Ecto neural progenitor cell (in vitro differentiated cells): ENCODE measurements at places on chromosomes 12 and 14.

GRCh38 chr14:84029246-84029645 is 1500.7 kb upstream of the FLRT2 start:
- DNase-seq, result no peak

DNA sequence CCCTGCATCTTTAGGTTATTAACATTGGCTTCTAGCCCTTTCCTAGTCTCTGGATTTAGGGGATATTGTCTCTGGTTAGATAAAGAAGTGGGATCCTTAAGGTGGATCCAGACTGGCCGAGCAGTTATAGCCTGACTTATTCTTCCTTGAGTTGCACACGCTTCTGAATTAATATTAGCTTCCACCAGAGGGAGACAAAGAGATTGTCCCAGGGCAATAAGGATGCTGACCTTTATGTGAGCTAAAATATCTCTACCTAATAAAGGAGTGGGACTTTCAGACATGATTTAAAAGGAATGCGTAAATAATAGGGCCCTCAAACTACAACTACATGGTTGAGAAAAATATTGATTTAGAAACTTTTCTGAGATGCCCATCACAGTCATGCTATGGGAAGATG is 139.7 kb downstream of the SLCO1B3 start:
- DNase-seq, result no peak

DNA sequence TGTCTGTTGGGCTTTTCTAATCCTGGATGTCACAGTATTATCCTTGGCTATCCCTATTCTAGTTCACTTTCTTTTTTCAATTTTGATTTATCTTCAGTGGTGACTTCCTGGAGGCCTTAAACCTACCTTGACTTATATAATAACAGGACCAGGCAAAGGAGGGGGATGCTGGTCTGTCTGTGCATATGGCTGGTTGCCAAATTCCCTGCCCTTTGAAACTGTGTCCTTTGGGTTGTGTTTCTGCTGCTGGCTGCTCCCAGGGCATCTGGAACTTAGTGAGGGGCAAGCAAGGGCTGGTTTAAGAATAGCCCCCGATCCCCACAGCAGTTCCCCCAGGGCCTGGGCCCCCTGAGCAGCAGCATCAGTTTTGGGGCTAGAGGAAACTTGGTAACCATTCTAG is 96.0 kb upstream of the MAX start:
- no peak for DNase-seq

- DNase-seq, result no peak
Observed at GRCh38 chr14:99654235-99654985, 9.5 kb downstream of the HHIPL1 start.

- peak; percentile 68 for DNase-seq
Observed at GRCh38 chr14:31950764-31951637, 126.1 kb upstream of the ARHGAP5 start.

GRCh38 chr14:77025744-77026165 is 2.8 kb downstream of the IRF2BPL start:
- peak; percentile 69 for DNase-seq

- no peak for DNase-seq
Observed at GRCh38 chr14:28773176-28773575, 6.6 kb downstream of the FOXG1 start.

- no peak for DNase-seq
Observed at GRCh38 chr12:7899755-7900154, 27.0 kb upstream of the SLC2A14 start.

- DNase-seq, result no peak
Observed at GRCh38 chr12:18798535-18799361, 60.8 kb downstream of the CAPZA3 start.

DNA sequence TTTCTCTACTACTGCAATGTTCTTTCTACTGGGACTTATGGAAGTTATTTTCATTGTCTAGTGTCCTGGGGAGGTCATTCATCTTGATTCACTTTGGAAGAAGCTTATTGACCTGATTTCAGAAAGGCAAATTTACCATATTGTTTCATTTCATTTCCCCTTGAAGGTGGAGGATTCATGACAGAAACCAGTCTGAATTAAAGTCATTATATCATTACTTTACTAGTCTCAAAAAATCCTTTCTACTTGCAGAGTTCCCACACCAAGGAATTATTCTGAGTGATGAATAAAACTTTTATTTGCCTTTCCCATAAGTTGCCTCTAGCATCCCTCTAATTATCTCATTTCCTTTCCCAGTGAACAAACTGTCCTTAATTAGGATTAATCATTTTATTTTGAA is 163.8 kb downstream of the RASSF9 start:
- no peak for DNase-seq

GRCh38 chr14:101252443-101253214 is 308.7 kb upstream of the DIO3 start:
- DNase-seq, result no peak

- no peak for DNase-seq
Observed at GRCh38 chr12:62698701-62699101, 232.1 kb downstream of the MON2 start.

- DNase-seq, result peak; percentile 92
Observed at GRCh38 chr12:8018666-8019581, 13.6 kb upstream of the FOXJ2 start.

- no peak for DNase-seq
Observed at GRCh38 chr12:108116699-108117098, 12.4 kb upstream of the WSCD2 start.

DNA sequence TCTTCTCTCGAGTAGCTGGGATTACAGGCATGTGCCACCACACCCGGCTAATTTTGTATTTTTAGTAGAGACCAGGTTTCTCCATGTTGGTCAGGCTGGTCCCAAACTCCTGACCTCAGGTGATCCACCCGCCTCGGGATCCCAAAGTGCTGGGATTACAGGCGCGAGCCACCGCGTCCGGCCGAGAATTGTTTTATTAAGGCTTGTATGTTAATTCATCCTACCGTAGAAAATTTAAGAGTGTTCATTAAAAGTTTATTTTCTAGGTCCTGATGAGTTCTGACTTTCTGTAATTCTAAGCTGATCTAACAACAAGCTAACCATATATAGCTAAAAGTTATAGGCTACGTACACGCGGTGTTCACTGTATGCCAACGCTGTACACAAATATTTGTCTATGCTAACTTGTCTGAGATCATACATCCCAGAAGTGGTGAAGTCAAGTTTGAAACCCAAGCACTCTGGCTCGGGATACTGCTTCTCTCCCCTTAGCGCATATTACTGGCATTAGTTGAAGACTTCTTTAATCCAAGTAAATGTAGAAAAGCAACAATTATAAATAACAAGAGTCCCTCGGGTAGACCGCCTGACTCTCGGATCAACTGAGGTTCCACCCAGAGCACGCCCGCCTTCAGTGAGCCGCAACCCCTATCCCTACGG is 570 bp upstream of the MRPS35 start:
- no peak for DNase-seq

GRCh38 chr12:59408431-59408830 is 187.4 kb upstream of the SLC16A7 start:
- no peak for DNase-seq

GRCh38 chr14:79660053-79660939 is 551.0 kb downstream of the DIO2 start:
- DNase-seq, result no peak

- DNase-seq, result peak; percentile 75
Observed at GRCh38 chr14:70013271-70013873, 134.2 kb downstream of the SMOC1 start.

GRCh38 chr12:42373669-42374068 is 47.7 kb downstream of the PPHLN1 start:
- no peak for DNase-seq
